ENCODE measurements at places on chromosomes 5 and 9. TPM values are rescaled to one million over a fixed set of nuclear protein-coding genes. Genes with fewer than 3 reads are reported as not detected.
A peak's percentile ranks its signal among the peaks of the same experiment; 100 is the strongest.

DNA sequence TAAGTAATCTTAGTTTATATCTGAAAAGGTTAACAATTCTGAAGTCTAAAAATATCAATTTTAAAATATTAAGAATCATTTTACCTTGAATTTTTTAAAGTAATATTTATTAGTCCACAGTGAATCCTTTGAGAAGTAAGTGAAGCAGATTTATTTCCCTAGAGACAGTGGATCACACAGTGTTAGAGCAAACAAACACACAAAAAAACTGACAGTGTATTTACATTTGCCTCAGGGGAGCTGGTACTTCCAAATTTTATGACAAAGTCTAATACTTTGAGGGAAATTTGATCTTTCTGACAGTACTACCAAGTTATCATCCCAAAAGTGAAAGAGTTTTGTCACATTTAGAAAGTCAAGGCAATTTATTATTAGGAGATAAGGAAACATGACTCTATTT is 1750.6 kb upstream of the CDH9 start:
- DNase-seq, result no peak

GRCh38 chr9:130179331-130179907 is 7.2 kb downstream of the NCS1 start:
- no peak for DNase-seq

DNA sequence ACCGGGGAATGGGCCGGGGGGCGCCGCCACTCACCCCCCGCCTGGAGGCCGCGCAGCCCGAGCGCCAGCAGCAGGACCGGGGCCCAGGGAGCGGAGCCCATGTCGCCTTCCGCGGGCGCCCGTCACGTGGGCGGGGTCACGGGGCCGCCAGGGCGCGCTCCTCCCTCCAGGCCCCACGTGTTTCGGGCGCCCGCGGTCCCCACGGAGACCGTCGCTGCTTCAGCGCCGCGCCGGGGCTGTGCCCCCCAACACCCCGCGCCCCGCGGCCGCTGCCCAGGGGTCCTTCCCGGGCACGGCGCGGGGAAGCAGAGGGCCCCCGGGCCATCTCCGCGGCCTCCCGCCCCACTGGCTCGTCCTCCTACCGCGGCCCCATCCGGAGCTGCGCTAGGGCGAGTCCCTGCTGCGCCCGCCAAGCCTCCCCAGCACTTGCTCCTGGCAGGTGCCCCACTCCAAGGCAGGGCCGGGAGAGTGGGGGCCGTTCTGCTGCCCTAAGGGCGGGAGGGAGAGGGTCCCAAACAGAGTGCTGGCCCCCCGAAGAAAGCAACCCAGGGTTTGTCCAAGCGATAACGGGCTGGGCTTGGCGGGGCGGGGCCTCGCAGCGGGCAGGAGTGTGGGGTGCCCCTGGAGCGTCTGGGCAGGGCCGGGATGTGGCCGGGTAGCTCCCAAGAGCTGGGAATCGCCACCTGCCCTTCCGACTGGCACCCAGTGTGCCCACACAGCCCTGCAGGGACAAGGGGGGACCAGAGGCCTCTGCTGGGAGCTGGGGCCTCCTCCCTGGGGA is at the start of gene DPP7:
Gene DPP7 (minus strand): TSS at position 121 of the 781 bp plus-strand sequence. CDS start 20 bp downstream, at position 101.
- DNase-seq, result peak; percentile 83

GRCh38 chr5:132841305-132841704 is 10.9 kb upstream of the SHROOM1 start:
- DNase-seq, result no peak

GRCh38 chr9:36864491-36865410 is 169.3 kb downstream of the PAX5 start:
- DNase-seq, result no peak

- peak; percentile 7 for DNase-seq
Observed at GRCh38 chr5:133383580-133383939, 228.8 kb downstream of the FSTL4 start.

- DNase-seq, result no peak
Observed at GRCh38 chr9:2722715-2723114, 5.4 kb downstream of the KCNV2 start.

DNA sequence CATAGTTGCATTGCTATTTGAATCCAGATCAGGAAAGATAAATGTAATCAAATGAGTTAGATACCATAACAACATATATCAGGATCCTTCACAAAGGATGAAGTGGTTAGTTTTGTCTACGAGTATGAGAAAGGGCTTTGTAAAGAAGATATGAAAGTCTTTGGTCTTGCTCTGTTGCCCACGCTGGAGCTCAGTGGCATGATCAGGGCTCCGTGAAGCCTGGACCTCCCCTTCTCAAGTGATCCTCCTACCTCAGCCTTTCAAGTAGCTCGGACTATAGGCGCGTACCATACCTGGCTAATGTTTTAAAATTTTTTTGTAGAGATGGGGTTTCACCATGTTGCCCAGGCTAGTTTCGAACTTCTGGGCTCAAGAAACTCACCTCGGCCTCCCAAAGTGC is 1.8 kb downstream of the SMC5 start:
- no peak for DNase-seq

- DNase-seq, result no peak
Observed at GRCh38 chr5:88667496-88668201, 215.3 kb downstream of the MEF2C start.

DNA sequence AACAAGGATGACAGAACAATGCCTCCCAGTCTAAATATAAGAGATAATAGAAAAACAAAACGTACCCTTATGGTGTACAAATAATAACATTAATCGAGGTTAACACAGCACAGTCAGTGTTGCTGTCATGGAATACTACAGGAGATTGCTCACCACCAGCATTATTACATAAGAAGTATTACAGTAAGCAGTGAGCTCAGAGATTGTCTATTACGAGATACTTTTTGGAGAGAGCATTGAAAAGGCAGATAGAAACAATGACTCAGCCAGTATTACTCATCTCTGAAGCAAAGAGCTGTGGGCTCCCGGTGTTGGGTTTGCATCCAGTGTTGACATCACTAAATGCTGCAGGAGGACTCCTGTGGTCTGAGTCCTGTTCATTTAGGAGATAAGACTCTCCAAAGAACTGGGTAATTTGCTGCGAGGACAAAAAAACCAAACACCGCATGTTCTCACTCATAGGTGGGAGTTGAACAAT is 191.9 kb upstream of the SEMA6A start:
- DNase-seq, result no peak

GRCh38 chr9:89933578-89933977 is 328.8 kb downstream of the GADD45G start:
- DNase-seq, result no peak

DNA sequence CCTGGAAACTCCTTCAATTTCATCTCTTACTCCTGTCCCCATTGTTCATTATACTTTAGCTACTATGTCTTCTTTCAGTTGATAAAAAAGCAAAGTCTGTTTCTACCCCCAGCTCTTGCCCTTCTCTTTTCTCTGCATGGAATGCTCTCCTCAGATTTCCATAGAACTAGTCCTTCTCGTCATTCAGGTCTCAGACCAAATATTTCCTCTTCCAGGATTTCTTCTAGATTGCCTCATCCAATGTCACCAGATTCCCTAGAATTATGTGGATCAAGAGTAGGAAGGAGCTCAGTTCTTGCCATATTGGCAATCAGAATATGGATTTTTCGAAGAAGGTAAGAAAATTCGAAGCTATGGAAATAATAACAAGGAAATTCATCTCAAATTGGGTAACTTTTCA is 176.1 kb downstream of the GABRG2 start:
- no peak for DNase-seq

GRCh38 chr9:89400403-89401116 is 82.3 kb downstream of the SECISBP2 start:
- no peak for DNase-seq

- DNase-seq, result no peak
Observed at GRCh38 chr9:92727716-92728700, 36.6 kb downstream of the BICD2 start.

DNA sequence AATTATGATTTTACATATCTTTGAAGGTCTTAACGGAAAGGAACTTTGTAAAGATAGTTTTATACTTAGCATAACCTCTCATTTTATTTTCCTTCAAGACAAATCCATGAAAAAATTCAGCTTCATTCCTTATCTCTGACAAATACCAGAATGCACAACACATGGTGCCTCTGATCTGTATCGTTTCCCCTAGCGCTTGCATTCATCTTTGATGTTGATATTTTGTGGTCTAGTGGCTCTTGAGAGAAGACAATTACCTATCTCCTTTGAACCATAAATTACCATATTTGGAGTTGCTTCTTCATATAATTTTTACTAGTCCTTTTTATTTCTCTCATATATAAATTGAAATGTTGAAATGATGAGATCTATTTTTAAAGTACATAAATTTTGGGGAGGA is 551.3 kb downstream of the PDE4D start:
- DNase-seq, result no peak

DNA sequence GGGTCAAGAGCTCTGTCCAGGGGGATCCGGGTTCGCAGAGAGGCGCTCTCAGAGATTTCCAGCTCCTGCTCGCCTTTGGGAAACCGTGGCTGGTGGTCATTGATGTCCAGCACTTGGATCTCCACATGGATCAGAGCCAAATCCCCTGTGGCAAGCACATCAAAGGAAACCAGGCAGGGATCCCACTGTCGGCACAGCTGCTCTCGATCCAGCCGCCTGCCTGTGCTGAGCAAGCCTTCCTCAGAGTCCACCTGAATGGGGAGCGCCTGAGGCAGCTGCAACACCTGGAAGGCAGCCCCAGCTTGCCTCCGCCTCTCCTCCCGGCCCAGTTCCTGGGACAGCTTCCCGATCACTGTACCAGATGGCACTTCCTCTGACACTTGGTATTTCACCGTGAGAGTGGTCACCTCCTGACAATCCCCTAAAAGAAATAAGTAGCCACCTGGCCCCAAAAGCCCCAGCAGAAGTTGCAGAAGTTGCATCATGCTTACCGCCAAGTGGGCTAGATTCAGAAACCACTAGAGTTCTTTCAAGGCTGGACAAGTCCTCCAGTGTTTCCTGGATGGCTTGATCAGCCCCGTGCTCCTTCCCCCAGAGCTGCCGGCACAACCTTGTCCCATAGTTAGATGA is 520 bp downstream of the PCDH12 start:
- DNase-seq, result no peak

- no peak for DNase-seq
Observed at GRCh38 chr9:68546596-68547390, 6.1 kb upstream of the TMEM252 start.

DNA sequence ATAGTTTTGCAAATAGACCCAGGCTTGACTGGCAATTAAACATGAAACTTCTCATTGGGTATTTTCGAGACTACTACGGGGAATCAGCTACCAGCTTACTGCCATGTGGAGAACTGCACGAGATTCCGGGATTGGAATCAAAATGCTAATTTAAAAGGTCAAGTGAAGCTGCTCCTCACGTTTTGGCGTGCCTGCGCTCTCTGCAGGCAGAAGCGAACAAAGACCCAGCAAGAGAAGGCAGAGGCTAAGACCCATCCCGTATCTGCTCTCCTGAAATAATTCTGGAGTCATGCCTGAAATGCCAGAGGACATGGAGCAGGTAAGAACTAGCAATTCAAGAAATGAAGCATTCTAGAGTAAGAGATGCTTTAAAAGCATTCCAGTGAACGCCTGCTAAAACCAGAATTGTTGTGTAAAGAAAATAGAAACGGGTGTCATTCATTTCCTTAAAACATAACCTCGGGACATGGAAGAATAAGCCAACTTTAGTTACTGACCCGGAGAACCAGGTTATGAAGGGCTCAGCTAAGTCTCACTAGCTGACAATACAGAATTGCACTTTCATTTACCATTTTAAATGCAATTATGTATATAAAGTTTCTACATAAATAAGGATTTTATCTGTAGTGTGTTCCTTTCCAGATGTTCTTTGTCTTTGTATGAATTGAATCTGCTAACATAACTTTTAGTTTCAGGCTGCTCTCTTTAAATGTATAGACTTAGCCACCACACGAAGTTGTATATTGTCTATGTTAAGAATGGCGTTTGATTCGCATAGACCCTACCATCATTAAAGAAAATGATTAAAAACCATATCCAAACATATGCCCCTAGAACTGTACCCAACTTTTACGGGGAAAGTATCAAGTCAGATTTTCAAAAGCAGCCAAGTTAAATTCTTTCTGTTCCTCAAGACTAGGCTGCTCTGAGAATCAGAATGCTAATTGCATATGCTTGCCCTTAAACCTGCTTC is 2.0 kb upstream of the MAT2B start:
- no peak for DNase-seq

DNA sequence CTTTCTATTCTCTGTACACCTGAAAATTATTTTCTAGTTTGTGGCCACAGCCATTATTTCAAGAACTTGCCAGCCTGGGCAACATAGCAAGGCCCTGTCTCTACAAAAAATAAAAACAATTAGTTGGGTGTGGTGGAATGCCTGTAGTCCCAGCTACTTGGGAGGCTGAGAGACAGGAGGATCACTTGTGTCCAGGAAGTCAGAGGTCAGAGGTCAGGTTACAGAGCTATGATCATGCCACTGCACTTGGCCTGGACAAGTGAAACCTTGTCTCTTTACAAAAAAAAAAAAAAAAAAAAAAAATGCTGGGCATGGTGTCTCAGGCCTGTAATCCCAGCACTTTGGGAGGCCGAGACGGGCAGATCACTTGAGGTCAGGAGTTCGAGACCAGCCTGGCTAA is 58.3 kb downstream of the HMGCR start:
- DNase-seq, result no peak

- no peak for DNase-seq
Observed at GRCh38 chr9:133002147-133003070, 23.9 kb downstream of the GFI1B start.

DNA sequence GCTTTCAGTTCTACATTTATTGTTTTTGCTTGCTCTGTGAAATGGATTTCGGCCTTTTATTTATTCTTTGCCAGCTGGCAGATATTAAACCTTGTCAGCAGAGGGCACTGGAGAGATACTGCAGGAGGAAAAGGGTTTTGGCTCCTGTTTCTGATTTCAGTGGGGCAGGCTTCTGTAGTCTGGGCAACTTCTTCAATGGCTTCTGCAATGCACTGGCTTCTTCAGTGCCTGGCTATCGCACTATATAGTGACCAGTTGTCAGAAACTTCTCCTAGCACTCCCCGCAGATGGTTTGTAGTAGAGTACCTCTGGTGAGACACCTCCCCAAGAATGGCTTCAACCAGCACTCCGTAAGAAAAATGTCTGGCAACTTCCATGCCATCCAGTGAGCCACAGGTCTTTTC is 3.2 kb upstream of the NFX1 start:
- DNase-seq, result peak; percentile 60

- no peak for DNase-seq
Observed at GRCh38 chr5:27797220-27797619, 758.8 kb upstream of the CDH9 start.

DNA sequence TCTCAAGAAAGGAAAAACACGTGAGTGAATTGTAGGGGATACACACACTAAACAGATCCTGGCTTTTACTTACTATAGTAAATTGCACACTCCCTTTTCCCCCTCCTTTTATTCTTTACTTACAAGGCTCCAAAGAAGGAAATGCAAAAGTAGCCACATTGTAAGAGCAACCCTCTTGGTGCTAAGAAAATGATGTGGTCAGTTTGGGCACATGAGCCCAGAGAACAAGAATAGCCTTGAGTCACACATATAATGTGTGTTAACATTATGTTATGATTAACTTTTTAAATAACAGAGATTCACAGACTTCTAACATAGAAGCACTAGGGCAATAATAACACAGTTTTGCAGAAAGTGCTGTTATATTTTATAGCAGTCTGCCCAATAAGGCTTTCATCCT is 48.5 kb downstream of the PCSK5 start:
- no peak for DNase-seq

Gene SOWAHA
- not detected for total RNA-seq

Gene NRG2
- not detected for total RNA-seq

Gene YTHDC2
- total RNA-seq, result 29.7 TPM

Gene PRR7
- 11.4 TPM for total RNA-seq

Gene PCDHGC4
- not detected for total RNA-seq

Gene IFNB1
- total RNA-seq, result 0.80 TPM

Gene ANXA2R
- total RNA-seq, result 8.4 TPM

Gene C9
- total RNA-seq, result not detected

Gene STPG3
- not detected for total RNA-seq

Gene HMCN2
- not detected for total RNA-seq

Gene PPP2R2B
- 0.46 TPM for total RNA-seq
